Lung microvascular endothelial cell (primary cell): ENCODE measurements at places on chromosomes 11 and 22. TPM values are rescaled to one million over a fixed set of nuclear protein-coding genes. Genes with fewer than 3 reads are reported as not detected.
A peak's percentile ranks its signal among the peaks of the same experiment; 100 is the strongest.

Gene THYN1
- total RNA-seq, result 40.5 and 43.6 TPM in 2 replicates

DNA sequence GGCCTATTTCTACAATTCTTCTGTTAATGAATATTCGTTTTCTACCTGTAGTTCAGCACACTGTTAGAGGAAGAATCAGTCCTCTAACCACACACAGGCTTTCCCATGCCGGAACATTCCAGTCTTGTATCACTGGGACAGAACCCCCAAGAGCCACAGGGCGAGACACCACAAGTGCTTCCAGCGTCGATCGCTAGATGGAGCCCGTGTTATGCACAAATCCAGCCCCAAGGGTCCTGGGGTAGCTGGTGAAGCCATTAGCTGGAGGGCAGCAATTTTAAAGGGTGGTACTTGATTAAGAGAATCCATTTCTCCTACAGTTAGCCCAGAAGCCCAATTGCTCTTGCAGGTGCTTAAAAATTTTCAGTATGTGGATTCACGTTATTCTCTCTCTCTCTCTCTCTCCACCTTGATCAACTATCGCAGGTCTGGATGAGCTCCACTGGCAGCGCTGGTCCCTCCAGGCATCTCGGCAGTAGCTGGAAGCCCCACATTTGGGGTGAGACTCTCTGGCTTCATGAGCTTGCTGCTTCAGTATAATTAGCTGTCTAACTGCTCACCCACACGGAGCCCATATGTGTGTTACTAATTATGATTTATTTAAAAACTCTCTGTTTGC is 148.2 kb upstream of the SNX19 start:
- peak; percentile 40 for DNase-seq

Gene C11orf21
- not detected in 2 replicates for total RNA-seq

- DNase-seq, result peak; percentile 99
Measured at GRCh38 chr22:24985826-24986214, 33.3 kb downstream of the KIAA1671 start.
